Eye (tissue), 1 donor: ENCODE measurements at places on chromosomes 13 and 19.

DNA sequence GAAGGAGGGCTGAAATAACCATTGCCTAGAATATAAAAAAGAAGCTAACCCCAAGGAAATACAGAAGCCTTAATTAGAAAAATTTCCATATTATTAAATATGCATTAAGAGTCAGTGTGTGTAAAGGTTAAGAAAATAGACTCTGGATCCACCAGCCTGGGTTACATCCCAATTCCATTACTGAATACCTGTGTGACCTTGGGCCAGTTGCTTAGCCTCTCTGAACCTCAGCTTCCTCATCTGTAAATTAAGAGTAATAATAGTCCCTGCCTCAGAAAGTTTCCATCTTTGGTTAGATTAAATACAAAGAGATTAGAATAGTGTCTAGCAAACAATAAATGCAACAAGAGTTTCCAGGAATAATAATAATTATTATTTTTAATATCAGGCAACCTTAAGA lies 54.5 kb downstream of the ATP7B start:
- no peak for DNase-seq

GRCh38 chr13:44872751-44873150 lies 116.5 kb downstream of the NUFIP1 start:
- no peak for DNase-seq

DNA sequence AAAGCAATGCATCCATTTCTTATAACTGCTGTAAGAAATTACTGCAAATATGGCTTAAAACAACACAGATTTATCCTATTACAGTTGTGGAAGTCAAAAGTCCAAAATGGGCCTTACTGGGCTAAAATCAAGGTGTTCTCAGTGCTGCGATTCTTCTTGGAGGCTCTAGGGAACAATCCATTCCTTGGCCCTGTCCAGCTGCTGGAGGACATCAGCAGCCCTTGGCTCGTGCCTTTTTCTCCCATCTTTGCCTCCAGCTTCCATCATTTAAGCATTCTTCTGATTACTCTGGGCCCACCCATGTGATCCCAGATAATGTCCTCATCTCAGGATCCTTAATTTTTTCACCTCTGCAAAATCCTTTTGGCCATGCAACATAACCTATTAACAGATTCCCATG lies 607.1 kb downstream of the DCT start:
- no peak for DNase-seq

- DNase-seq: peak; percentile 78
Measured at GRCh38 chr13:80361883-80362327, 21.0 kb upstream of the SPRY2 start.

- DNase-seq: no peak
Measured at GRCh38 chr19:42577016-42577415, 17.7 kb downstream of the CEACAM8 start.

- DNase-seq: peak; percentile 35
Measured at GRCh38 chr13:112843392-112844111, 125.5 kb upstream of the MCF2L start.

- peak; percentile 29 for DNase-seq
Measured at GRCh38 chr19:48511321-48511731, 309 bp downstream of the LMTK3 start.

DNA sequence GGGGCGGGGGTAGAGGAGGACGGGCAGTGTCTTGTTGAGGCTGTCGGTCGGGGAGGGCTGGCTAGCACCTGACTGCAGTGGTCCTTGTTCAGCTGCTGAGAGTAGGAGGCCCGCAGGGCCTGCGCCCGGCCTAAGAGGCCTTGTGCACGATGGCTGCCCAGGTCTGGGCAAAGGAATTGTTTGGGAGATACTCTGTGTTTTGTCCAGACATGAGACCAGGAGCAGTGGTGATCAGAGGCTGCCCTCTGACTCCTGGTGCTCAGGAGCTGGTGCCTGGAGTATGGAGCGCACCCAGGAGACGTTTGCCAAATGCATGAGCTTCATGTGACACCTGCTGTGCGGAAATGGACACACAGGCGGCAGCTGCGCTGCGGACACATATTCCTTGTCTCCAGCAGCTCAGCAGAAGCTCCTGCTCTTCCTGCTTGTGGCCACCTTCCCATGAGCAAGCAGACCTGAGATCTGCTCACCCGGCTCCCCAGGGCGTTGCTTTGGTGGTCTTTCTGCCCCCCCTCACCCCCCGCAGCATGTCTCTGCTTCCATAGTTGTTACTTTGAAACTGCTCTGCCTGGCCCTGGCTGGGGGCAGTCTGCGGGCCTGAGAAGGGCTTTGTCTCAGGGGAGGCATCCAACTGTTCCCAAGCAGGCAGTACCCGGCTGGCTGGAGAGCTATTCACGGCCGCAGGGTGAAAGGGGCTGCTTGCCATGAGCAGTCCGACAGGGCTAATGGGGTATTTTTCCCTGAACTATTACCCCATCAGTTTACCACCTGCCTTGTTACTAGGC lies 163.9 kb downstream of the TEX29 start:
- peak; percentile 54 for DNase-seq

GRCh38 chr13:80100636-80101035 lies 240.3 kb downstream of the SPRY2 start:
- DNase-seq: no peak

GRCh38 chr13:46687810-46688209 lies 109.2 kb downstream of the ESD start:
- no peak for DNase-seq

- peak; percentile 59 for DNase-seq
Measured at GRCh38 chr19:52735734-52736133, 890 bp upstream of the ZNF611 start.

GRCh38 chr13:78325585-78325984 lies 277.8 kb downstream of the POU4F1 start:
- DNase-seq: no peak

DNA sequence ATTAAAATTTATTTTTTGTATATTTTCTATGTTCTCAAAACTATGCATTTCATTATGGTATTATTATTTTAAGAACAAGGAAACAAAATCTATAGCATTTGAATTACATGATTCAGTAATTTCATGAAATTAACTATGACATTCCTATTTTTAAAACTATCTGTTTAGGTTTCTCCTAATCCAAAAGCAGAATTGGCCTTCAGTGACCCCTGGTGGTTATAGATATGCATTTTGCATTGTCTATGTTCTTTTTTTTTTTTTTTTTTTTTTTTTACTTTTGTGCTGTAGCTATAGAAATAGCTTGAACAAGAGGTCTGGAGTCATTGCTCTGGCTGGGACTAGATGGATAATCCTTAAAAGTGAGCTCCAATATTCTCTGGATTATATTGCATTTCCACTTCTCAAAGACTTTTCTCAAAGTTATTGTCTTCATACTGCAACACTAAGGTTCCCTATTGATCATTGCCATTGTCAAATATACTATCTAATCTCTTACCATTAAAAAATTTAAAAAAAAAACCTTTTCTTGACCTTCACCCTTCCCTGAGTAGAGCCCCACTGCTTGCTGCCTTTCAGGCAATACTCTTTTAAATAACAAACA lies 15.9 kb upstream of the DNAJC3 start:
- peak; percentile 76 for DNase-seq

- peak; percentile 10 for DNase-seq
Measured at GRCh38 chr13:103640606-103641005, 574.4 kb upstream of the SLC10A2 start.

GRCh38 chr19:11735375-11735774 lies 3.4 kb downstream of the ZNF823 start:
- DNase-seq: no peak

DNA sequence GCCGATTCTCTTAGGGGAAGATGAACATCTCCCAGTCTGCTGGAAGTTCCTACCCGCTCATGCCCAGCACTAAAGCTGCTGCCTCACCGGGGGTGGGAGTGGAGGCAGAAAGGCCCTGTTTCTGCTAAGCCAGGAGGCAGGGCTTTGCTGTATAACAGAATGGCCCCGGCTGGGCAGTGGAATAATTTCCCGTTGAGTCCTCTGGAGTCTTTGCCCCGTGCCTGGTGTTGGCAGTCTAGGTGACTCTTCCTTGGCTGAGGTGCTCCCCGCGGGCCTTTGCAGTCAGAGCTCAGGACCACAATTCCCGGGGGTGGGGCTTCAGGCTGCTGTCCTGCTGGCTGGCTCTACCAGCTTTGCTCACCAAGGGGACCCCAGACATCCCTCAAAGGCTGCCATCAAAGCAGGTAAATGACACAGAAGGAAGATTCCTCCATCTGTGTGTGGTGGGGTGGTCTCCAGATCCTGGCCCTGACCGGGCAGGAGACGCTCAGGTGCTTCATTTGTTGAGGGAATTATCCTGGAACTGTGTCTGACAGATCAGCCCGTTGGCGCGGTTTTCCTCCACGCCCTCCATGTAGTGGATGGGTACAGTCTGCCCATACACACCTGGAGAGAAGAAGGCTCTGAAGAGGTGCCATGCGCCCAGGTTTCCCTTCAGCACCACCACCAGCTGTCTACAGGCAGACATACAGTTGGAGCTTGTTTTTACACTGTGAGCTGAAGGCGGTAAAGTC lies 209.9 kb downstream of the TEX29 start:
- DNase-seq: no peak

- DNase-seq: no peak
Measured at GRCh38 chr13:26227166-26227971, 5.3 kb upstream of the RNF6 start.

DNA sequence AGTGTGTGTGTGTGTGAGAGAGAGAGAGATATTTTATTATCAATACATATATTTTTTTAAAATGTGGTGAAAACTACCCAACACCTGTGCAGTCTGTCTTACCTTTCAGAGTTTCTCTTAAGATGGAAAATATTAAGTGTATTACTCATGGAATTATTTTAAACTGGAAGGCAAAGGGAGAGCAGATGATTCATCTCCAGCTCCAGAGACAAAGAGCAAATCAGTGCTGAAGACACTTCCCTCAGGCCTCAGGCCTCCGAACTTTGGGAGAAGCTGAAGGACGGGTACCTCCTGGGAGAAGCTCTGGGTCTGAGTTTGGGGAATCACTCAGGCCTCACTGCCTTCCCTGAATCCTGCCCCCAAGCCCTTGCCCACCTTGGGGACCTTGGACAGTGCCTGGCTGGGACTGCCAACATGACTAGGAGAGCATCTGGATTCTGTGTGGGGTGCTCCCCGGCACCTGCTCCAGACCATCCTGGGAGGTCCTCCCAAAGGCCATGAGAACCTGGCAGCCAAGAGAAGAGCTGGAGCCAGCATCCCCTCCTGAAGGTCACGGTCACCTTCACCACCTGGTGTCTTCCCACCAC lies 170.4 kb upstream of the UBL3 start:
- no peak for DNase-seq
